PC-3 (cell line): ENCODE measurements at places on chromosomes 11 and 22. TPM values are rescaled to one million over a fixed set of nuclear protein-coding genes. Genes with fewer than 3 reads are reported as not detected.

The LIF gene
- total RNA-seq = 64.1 and 71.6 TPM in 2 replicates

GRCh38 chr11:72732329-72732728, 19.9 kb downstream of the ARAP1 start:
- no peak for DNase-seq
- peaks cover 21% of the 10 kb centered on the region for H3K4me1 ChIP-seq
- H3K27me3 ChIP-seq = no peaks in the 10 kb centered on the region
- H3K4me3 ChIP-seq = no peak overlapping the region

DNA sequence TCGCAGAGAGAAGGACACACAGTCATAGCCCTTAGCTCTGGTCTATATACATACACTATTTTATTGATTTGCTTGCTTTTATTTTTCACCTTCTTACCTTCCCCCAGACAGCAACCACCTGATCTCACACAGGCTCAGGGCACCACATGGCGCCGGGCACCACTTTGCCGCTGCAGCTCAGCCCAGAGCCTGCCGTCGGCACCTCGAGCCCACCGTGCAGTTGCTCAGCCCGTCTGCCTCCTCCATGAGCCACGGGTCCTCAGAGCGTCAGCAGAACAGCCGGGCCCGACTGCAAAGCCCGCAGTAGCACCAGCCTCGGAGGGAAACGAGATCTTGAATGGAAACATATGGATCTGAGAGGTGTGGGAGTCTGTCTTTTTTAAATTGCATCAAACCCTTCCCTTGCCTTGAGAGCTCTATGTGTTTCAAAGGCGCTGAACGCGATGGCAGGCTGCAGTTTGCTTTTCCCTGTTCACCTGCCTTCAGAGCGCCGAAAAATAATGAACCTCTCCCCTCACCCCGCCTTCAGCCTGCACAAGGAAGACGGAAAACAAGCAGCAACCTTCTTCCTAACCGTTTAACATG, 505.4 kb downstream of the MN1 start:
- no peak for DNase-seq
- peaks cover 66% of the 10 kb centered on the region for H3K27me3 ChIP-seq
- H3K4me3 ChIP-seq = no peak overlapping the region

The TENM4 gene
- 19.7 and 37.1 TPM in 2 replicates for total RNA-seq

- no peaks in the 10 kb centered on the region for H3K27me3 ChIP-seq
- no peak overlapping the region for H3K27ac ChIP-seq
- H3K36me3 ChIP-seq = no peaks in the 10 kb centered on the region
- no peak for DNase-seq
- H3K4me3 ChIP-seq = no peak overlapping the region
These were observed 98.0 kb downstream of the EFCAB6 start for GRCh38 chr22:43714104-43714503.
